MM.1S (cell line): ENCODE measurements at places on chromosomes 11 and 22.

GRCh38 chr11:65538915-65539743 lies 14.2 kb downstream of the SCYL1 start:
- peak overlapping the region; percentile 70 for H3K4me3 ChIP-seq
- H3K27ac ChIP-seq, result peak overlapping the region; percentile 76; the same call in 1 of the 2 replicates
- no peak for DNase-seq

GRCh38 chr11:115334932-115335788 lies 169.1 kb downstream of the CADM1 start:
- no peaks in the 10 kb centered on the region for H3K27me3 ChIP-seq
- H3K4me1 ChIP-seq, result no peaks in the 10 kb centered on the region
- DNase-seq, result peak; percentile 63
- H3K27ac ChIP-seq, result no peak overlapping the region

GRCh38 chr22:47110817-47111443 lies 348.5 kb downstream of the TBC1D22A start:
- no peaks in the 10 kb centered on the region for H3K27me3 ChIP-seq
- no peaks in the 10 kb centered on the region for H3K36me3 ChIP-seq
- no peaks in the 10 kb centered on the region for H3K4me1 ChIP-seq
- no peak overlapping the region for H3K27ac ChIP-seq
- H3K4me3 ChIP-seq, result no peak overlapping the region

DNA sequence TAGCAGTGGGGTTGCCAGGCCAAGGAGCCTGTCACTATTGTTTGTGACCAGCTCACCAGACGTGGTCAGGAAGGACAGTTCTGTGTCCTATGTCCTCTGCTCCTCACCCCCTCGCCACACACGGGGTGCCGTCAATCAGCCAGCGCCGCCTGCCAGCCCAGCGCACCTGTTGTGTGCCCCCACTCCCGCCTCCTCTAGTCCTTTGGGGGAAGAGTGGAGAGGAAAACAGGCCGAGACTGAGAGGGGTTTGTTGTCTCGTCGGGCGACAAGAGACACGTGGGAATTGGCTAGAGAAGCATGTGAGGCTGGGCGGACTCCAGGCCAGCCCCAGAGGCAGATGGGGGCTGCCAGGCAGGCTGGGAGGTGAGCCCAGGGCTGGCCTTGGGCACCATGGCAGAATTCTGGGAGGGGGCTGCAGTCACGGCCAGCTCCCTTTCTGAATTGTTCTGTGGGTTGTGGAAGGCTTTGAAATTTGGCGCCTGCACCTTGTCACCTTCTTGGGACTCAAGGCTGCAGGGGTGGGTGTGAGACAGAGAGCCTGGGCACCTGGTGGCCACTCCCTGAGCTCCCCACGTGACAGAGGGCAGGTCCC lies 3.1 kb upstream of the KCNQ1OT1 start:
- H3K4me3 ChIP-seq, result no peak overlapping the region
- no peak for DNase-seq
- H3K36me3 ChIP-seq, result no peaks in the 10 kb centered on the region
- no peaks in the 10 kb centered on the region for H3K4me1 ChIP-seq

DNA sequence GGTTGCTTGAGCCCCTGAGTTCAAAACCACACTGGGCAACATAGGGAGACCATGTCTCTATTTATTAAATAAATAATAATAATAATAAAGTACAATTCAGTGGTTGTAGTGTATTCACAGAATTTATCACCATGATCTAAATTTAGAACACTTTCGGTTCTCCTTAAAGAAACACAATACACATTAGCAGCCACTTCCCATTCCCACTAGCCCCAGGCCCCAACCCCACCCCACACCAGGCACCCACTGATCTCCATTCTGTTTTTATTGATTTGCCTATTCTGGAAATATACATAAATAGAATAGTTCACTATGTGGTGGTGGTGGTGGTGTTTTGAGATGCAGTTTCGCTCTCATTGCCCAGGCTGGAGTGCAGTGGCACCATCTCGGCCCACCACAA lies 45.7 kb downstream of the BCL2L13 start:
- H3K27ac ChIP-seq, result no peak overlapping the region
- no peaks in the 10 kb centered on the region for H3K36me3 ChIP-seq
- no peak overlapping the region for H3K4me3 ChIP-seq
- H3K27me3 ChIP-seq, result no peaks in the 10 kb centered on the region

GRCh38 chr11:34536056-34536455 lies 22.5 kb upstream of the ELF5 start:
- no peak for DNase-seq
- no peaks in the 10 kb centered on the region for H3K4me1 ChIP-seq
- no peak overlapping the region for H3K4me3 ChIP-seq
- no peaks in the 10 kb centered on the region for H3K27me3 ChIP-seq
- H3K27ac ChIP-seq, result no peak overlapping the region

GRCh38 chr22:37186228-37186996 lies 1.6 kb downstream of the C1QTNF6 start:
- H3K27ac ChIP-seq, result no peak overlapping the region
- DNase-seq, result peak; percentile 68
- no peaks in the 10 kb centered on the region for H3K27me3 ChIP-seq
- H3K4me1 ChIP-seq, result peaks cover 8% of the 10 kb centered on the region; the same call in 1 of the 2 replicates

DNA sequence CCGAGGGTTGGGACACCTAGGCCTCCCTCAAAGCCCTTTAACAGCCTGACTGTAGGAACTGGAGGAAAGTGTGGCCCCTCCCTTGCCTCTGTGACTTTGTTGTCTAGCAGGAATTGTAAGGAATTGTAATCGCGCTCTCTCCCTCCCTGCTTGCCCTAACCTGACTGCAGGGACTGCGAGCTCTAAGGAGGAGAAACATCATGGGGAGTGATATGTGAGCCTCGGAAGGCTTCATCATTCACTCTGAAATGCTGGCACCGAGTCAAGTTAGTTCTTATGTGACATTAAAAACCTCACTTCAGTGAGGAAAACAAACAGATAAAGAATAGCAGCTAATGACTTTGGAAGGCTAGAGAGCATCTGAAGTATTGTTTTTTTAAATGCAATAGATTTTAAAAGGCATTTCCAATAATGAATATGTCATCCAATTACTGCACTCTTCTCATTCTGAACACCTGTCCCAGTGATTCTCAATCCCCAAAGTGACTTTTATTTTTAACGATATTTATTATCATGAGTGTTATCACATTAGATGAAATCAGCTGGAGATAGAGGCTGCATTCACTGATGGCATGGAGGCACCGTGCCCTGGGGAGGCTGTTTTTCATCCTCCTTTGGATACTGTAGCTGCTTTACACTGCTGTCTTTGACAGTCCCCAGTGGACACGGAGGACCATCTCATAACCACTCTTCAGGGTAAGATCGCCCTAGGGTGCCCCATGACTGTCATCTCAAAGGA lies 58.5 kb upstream of the NTM start:
- no peak for DNase-seq
- H3K4me1 ChIP-seq, result no peaks in the 10 kb centered on the region
- H3K36me3 ChIP-seq, result no peaks in the 10 kb centered on the region

GRCh38 chr22:34390400-34390799 lies 470.1 kb upstream of the LARGE1 start:
- H3K36me3 ChIP-seq, result no peaks in the 10 kb centered on the region
- no peaks in the 10 kb centered on the region for H3K27me3 ChIP-seq
- H3K4me1 ChIP-seq, result no peaks in the 10 kb centered on the region
- no peak overlapping the region for H3K27ac ChIP-seq

DNA sequence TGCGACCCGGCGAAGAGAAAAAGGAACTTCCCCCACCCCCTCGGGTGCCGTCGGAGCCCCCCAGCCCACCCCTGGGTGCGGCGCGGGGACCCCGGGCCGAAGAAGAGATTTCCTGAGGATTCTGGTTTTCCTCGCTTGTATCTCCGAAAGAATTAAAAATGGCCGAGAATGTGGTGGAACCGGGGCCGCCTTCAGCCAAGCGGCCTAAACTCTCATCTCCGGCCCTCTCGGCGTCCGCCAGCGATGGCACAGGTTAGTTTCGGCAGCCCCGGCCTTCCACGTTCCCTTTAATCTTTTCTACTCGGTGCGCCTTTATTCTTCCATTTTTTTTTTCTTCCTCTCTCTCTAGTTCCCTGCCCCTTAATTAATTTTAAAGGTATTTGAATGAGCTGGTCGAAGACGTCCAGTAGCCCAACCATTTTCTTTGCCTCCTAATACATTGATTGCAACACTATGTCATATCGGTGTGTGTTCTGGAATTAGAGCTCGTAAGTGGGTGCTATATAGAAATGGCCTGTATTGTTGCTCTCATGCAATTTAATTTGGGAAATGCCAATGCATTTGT lies 537 bp downstream of the EP300 start:
- no peaks in the 10 kb centered on the region for H3K36me3 ChIP-seq
- no peaks in the 10 kb centered on the region for H3K27me3 ChIP-seq
- peak; percentile 50 for DNase-seq
- peak overlapping the region; percentile 85 for H3K4me3 ChIP-seq

DNA sequence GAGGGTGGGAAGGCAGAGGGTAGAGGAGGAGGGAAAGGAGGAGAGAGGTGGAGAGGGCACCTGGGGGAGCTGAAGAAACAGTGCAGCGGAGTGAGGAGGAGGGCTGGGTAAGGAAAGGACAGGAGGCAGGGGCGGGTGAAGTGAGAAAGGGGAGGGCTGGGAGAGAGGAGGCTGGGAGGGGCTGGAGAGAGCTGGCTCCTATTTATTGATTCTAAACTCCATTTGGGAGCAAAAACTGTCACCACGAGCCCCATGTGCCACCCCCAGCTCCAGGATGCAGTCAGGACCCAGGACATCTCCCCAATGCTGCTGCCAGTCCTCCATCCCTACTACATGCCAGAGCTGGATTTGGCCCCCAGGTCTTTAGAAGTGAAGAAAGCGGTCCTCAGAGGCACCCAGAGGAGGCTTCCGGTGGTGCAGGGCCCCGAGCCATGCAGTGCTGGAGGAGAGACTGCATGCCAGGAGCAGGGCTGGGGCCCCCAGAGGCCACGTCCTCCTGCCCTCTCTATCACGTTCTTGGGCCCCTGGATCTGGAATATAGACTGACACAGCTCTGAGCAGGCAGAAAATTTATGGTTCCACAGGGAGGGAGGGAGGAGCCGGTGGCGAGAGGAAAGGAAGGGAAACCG lies 53.7 kb downstream of the SLC22A12 start:
- no peak overlapping the region for H3K4me3 ChIP-seq
- H3K27me3 ChIP-seq, result peaks cover 87% of the 10 kb centered on the region
- DNase-seq, result no peak
- no peak overlapping the region for H3K27ac ChIP-seq
- H3K36me3 ChIP-seq, result no peaks in the 10 kb centered on the region
- H3K4me1 ChIP-seq, result no peaks in the 10 kb centered on the region

GRCh38 chr11:92277871-92278270 lies 53.3 kb downstream of the FAT3 start:
- no peaks in the 10 kb centered on the region for H3K27me3 ChIP-seq
- DNase-seq, result no peak
- no peaks in the 10 kb centered on the region for H3K36me3 ChIP-seq
- H3K27ac ChIP-seq, result no peak overlapping the region
- H3K4me3 ChIP-seq, result no peak overlapping the region

DNA sequence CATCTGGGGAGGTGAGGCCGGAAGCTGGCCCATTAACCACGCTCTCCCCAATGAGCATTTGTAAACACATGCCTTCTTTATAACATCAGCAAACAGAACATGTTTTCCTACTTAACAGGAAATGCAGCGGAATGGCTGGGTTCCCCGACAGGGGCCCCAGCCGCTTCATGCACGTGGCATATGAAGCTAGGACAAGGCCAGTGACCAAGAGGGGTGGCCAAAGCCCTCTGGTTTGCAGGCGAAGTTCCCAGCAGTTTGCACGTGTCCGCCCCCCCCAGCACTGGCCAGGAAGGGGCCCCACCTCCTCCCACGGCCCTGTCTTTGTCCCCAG lies 38.7 kb upstream of the LINC01488 start:
- DNase-seq, result no peak
- no peak overlapping the region for H3K27ac ChIP-seq
- H3K4me1 ChIP-seq, result peaks cover 8% of the 10 kb centered on the region; the same call in 1 of the 2 replicates
- peak overlapping the region; percentile 56; the same call in 1 of the 2 replicates for H3K4me3 ChIP-seq

GRCh38 chr11:16876053-16876752 lies 137.8 kb downstream of the C11orf58 start:
- no peak overlapping the region for H3K27ac ChIP-seq
- H3K27me3 ChIP-seq, result no peaks in the 10 kb centered on the region
- peaks cover 22% of the 10 kb centered on the region for H3K4me1 ChIP-seq
- H3K36me3 ChIP-seq, result no peaks in the 10 kb centered on the region

DNA sequence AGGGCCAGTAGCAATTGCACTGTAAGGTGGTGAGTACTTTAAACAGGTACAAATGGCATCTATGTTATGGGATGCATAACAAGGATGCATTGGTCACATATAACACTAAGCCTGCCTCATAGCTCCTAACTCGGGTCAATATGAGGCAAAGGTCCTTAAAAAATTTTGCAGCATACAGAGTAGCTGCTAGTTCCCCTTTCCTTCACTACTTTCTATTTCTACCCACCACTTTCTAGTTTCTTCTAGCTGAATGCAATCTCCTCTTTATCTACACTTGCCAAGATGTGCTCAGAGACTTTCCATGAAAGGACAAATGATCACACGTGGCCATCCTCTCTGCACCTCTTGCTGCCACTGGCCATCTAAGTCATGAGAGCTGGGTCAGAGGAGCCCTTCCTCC lies 9.8 kb downstream of the OR51F2 start:
- no peak overlapping the region for H3K4me3 ChIP-seq
- DNase-seq, result no peak
- no peak overlapping the region for H3K27ac ChIP-seq
- H3K36me3 ChIP-seq, result no peaks in the 10 kb centered on the region
- H3K27me3 ChIP-seq, result no peaks in the 10 kb centered on the region
- no peaks in the 10 kb centered on the region for H3K4me1 ChIP-seq

DNA sequence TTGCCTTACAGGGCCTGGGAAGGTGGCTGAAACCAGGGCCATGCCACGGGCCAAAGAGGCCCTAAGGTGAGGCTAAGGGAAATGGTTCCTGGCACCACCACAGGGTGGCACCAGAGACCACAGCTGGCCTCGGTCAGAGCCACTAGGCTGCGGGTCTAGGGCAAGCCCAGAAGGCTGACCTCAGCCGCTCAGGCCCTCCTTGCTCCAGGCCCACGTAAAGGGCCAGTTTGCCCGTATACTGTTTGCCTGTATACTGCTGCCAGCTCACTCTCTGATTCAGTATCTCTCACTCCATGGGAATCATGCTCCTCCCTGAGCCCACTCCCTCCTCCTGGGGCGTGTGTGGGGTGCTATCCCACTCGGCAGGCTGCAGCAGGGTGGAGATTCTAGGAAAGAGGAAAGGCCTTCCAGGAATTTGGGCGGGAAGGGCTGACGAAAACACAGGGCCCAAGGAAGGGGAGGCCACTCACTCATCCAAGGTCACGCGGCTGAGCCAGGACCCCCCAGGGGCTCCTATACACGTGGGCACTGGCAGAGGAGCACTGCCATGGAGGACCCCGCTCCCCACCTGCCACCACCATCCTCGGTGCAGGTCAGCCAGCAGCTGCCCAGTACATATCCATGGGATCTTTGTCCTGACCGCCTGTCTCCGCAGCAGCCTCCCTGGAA lies 62.4 kb downstream of the NECTIN1 start:
- H3K4me1 ChIP-seq, result no peaks in the 10 kb centered on the region
- H3K4me3 ChIP-seq, result no peak overlapping the region
- H3K27ac ChIP-seq, result no peak overlapping the region
- H3K36me3 ChIP-seq, result no peaks in the 10 kb centered on the region
- H3K27me3 ChIP-seq, result no peaks in the 10 kb centered on the region

GRCh38 chr11:74417379-74417804 lies 19.2 kb upstream of the PGM2L1 start:
- H3K27me3 ChIP-seq, result no peaks in the 10 kb centered on the region
- H3K4me3 ChIP-seq, result no peak overlapping the region
- H3K36me3 ChIP-seq, result no peaks in the 10 kb centered on the region
- no peaks in the 10 kb centered on the region for H3K4me1 ChIP-seq
